ENCODE measurements at places on chromosomes 2 and 18.
A peak's percentile ranks its signal among the peaks of the same experiment; 100 is the strongest.

GRCh38 chr18:10759241-10759640, 233.4 kb downstream of the NAPG start:
- DNase-seq = no peak

GRCh38 chr18:79397247-79397829, 1.6 kb downstream of the NFATC1 start:
- no peak for DNase-seq

- no peak for DNase-seq
These were observed 106.9 kb downstream of the OSR1 start for GRCh38 chr2:19251554-19251953.

- DNase-seq = no peak
These were observed 55.2 kb downstream of the RASGRP3 start for GRCh38 chr2:33531549-33532059.

DNA sequence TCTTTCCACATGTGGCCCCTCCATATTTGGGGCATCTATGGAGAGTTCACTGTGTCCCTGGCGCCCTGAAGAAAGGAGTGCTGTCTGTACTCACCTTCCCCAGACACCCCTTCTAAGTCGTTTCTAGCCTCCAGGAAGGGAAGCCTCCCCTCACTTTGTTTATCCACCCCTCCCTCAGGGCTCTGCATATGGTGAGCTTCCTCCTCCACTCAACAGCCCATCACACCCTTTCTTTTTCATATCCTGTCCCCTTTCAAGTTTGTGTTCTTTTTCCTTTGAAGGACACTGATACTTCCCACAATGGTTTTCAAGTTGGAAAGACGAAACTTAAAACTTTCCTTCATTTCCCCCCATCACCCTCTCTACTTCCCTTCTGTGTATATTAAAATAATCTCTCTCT, 291.4 kb upstream of the POU3F3 start:
- DNase-seq = no peak

DNA sequence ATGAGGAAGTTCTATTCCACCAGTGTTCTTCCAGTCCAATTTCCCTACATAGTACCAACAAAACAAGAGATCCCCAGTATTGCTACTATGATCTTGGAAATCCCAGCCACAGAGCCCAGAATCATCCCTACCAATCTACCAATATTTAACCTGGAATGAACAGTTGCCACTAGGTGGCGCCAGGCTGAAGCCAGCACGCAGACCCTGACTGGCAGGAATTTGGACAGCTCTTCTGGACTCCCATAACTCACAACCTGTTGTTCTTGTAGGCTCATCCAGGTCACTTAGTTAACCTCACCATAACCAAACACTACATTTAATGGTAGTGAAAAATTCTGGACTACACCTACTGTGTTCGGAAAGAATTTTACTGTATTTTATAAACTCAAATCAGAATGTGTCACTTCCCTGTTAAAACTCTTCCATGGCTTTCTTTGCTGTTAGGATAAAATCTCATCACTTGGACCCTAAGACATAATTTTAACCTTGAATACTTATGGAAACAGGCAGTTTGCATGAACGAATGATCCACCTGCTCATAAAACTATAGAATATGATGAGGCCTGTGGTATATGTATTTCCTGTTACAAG, 59.8 kb upstream of the SLC38A11 start:
- peak; percentile 27 for DNase-seq

- DNase-seq = no peak
These were observed 29.1 kb upstream of the ALK start for GRCh38 chr2:29950481-29950880.

- no peak for DNase-seq
These were observed 30.8 kb downstream of the TBC1D8 start for GRCh38 chr2:101120124-101120996.

- DNase-seq = no peak
These were observed 206.6 kb downstream of the AGPS start for GRCh38 chr2:177599139-177599688.

GRCh38 chr2:98736464-98736889, 5.5 kb upstream of the MGAT4A start:
- no peak for DNase-seq

DNA sequence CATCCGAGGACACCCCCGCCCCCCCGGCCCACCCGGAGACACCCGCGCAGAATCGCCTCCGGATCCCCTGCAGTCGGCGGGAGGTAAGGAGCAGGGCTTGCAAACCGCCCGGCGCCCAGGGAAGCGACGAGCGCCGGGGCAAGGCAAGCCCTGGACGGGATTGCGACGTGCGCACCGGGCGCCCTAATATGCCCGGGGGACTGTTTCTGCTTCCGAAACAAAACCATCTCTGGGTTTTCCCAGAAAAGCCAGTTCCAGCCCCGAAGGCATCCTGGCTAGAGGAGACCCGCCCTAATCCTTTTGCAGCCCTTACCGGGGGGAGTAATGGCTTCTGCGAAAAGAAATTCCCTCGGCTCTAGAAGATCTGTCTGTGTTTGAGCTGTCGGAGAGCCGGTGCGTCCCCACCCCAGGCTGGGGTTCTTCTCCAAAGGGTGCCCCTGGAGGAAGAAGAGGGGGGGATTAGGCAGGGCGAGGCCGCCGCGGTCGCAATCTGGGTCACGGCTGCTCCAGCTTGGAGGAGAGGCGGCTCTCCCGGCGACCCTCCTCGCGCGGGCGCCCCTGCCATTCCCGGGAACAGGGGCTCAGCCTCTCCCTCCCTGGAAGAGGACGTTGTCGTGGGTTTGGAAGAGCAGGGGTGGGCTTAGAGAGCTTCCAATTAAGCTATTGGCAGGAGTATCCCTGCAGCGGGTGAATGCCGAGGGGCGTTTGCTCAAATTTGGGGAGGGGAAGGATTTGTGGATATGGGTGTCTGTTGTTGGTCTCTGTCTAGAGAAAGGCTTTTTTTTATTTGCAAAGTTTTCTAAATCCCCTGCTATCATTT, 521 bp downstream of the MYCN start:
- DNase-seq = no peak

DNA sequence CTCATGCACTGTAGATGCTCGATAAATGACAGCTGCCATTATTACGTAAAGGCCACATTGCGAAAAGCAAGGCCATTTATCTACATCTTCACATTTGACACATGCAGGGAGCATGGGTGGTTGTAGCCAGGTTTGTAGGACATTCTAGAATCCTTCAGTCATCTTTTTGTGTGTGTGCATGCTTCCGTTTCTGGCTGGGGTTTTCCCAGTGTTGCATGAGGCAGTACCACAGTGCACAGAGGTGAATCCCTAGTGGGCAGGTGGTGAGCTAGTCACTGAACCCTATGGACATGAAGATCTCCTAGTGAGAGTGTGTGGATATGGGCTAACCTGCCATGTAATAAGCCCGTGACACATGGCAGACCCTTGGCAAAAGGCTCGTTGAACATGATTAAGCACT, 151.8 kb upstream of the SLC14A2 start:
- DNase-seq = no peak

DNA sequence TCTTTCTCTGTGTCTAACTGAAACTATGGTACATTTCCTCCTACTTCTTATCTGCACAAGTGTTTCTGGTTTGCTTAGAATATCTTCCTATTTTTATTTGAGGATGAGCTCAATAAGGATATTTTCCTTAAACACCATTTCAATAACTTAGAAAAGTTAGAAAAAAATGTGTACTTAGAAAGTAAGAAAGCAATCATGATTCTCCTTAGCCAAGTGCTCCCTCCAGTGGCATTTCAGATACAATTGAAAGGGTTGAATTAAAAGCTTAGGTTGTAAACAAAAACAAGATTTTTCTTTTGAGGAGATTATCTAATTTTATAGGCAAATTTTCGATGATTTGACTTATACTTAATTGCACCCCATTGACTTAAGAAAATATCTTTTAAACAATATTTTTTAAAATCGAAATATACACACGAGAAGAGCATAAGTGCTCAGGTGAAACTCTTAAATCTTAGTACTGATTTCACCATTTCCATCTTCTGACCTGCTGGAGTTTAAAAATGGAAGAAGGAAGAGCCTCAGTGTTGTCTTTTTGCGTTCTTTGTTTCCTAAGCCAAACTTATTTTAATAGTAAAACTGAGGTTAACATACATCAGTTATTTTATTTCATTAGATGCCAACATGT, 26.9 kb downstream of the C18orf63 start:
- no peak for DNase-seq

DNA sequence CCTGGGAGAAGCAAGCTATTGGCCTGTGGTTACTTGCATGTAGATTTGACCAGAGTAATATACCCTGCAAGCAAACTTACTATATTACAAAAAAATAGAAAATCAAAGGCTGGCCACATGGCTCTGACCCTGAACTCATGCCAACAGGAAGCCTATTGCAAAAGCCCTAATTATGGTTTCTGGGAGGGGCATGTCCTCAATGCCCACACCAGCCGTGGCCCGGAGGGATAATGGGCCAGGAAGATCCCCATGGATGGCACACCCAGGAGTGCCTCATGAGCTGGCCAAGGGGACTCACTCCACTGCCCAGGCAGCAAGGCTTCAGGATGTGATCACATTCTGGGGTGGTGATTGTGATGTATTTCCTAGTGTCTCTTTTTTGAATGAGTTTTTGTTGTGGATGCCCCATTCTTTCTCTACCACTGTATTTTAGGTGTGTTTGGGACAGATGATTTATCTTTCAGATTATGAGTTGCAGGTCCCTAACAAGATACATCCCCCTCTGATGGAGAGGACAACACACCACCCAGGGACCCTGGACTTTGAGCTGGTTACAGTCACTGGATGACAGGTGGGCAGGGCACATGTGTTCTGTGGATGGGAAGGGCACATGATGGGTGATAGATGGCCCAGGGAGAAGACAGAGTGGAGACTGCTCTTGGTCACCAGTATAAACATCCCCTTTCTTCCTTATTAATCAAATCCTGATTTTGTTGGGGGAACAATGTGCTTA, 18.7 kb upstream of the TFCP2L1 start:
- no peak for DNase-seq

- no peak for DNase-seq
These were observed 58.0 kb downstream of the CDCA7 start for GRCh38 chr2:173412628-173413027.

Data from GDM1 (cell line).